ENCODE measurements at places on chromosomes 1 and 21. TPM values are rescaled to one million over a fixed set of nuclear protein-coding genes. Genes with fewer than 3 reads are reported as not detected.

DNA sequence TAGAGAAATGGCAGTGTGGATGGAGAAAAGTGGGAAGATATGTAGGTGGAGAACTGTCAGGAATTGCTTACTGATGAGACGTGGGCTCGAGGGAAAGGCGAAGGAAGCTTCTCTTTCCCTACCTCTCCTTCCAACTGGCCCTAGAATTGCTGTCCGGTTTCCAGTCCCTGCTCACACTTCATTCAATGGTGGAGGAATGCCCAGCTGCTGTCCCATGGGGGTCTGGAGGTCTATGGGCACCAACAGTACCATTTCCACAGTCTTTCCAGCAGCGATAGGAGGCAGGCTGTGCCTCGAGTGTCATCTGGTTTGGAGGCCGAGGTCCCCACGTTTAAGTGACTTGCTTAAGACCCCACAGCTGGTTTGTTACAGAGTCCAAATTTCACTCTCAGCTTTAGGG lies 31.5 kb upstream of the CD1D start:
- no peak for DNase-seq
- H3K4me1 ChIP-seq, result peaks cover 75% of the 10 kb centered on the region
- peak overlapping the region; percentile 88 for H3K4me3 ChIP-seq
- peak overlapping the region; percentile 35 for H3K27ac ChIP-seq
- H3K27me3 ChIP-seq, result peaks cover 7% of the 10 kb centered on the region

DNA sequence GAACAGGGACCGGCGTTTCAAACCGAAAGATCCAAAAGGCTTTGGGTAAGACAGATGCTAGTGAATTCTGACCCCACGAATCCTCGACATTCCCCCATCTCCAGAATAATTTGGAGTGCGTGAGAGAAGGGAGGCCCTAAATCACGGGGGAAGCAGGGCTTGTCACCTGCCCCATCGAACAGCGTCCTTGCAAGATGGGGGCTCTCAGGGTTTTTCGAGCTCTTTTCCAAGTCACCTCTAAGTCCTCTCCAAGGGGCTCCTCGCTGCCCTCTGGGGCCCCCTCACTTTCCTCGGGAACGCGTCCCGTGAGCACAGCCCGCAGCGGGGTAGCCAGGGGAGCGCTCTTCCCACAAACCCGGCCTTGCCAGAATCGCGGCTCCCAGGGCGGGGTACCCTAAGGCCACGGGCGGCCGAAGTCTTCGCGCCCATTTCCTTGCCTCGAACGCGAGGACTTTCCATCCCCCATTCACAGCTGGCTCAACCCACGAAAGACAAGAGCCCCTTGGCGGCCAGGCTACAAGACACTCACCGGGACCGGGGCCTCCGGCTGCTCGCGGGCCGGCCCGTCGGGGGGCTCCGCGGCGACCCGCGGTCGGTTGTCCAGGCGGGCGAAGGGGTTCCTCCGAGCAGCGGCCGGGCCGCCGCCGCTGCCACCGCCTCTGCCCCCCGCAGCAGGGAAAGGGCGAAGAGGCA lies 546 bp downstream of the DONSON start:
- no peak for DNase-seq
- H3K4me1 ChIP-seq, result peaks cover 27% of the 10 kb centered on the region
- peak overlapping the region; percentile 89 for H3K27ac ChIP-seq

DNA sequence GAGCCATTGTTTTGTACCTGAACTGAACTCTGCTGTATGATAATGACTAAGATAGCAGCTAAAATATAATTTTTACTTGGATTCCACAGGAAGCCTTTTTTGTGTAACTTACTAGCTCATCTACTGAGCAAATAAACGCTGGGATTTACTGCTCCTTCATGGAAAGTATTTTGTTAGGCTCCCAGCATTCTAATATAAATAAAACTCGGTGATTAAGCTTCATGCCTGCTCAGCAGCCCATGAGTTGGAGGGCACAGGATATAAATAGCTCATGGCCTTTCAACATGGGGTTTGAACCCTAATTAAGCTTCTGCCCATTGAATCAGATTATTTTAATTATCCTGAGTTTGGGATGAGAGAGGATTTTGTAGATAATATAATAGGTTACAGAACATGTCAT lies 180.0 kb downstream of the PCP4 start:
- DNase-seq, result no peak
- peaks cover 36% of the 10 kb centered on the region for H3K4me1 ChIP-seq
- peak overlapping the region; percentile 74 for H3K27ac ChIP-seq
- no peaks in the 10 kb centered on the region for H3K27me3 ChIP-seq
- H3K36me3 ChIP-seq, result no peaks in the 10 kb centered on the region

DNA sequence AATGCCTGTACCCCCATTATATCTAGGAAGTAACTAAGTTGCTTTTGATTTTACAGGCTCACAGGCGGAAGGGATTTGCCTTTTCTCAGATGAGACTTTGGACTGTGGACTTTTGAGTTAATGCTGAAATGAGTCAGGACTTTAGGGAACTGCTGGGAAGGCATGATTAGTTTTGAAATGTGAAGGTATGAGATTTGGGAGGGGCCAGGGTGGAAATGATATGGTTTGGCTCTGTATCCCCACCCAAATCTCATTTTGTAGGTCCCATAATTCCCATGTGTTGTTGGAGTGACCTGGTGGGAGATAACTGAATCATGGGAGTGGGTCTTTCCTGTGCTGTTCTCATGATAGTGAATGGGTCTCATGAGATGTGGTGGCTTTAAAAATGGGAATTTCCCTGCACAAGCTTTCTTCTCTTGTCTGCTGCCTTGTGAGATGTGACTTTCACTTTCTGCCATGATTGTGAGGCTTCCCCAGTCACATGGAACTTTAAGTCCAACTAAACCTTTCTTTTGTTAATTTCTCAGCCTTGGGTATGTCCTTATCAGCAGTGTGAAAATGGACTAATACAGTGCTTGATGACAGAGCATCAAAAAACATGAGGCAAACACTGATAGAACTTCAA lies 1119.5 kb downstream of the PLA2G4A start:
- no peak for DNase-seq
- no peak overlapping the region for H3K27ac ChIP-seq
- no peak overlapping the region for H3K4me3 ChIP-seq
- peaks cover 19% of the 10 kb centered on the region for H3K36me3 ChIP-seq
- H3K4me1 ChIP-seq, result peaks cover 9% of the 10 kb centered on the region
- H3K27me3 ChIP-seq, result no peaks in the 10 kb centered on the region

DNA sequence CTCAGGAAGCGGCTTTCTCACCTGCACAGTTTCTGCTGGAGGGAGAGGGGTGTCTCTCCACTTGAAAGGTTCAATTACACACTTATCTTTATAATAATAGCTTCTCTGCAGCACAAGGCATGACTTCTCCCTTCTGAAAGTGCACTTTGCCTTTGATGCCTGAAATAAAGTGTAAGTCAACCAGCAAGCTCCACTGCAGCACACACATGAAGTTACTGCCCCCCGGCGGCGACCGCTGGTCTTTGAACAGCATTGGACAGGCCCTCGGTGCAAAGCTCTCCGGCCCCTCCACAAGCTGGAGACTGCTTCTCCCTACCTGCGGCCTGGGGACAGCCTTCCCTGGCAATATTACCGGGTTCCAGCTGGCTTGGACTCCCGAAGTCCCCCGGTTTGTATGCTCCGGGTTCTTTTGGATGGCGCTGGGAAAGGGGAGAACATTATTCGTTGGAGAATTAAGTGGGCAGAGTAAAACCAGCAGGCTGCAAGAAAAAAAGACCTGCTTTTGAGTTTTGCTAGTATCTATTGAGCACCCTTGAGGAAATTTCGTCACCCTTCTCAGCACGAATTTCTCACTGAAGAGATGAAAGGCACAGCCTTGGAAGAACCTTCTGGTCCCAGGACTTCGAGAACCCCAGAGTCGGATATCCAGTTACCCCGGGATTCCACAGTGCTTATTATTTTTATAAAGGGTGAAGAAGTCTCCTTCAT lies 11.8 kb downstream of the RCAN1 start:
- peak; percentile 56 for DNase-seq
- H3K4me1 ChIP-seq, result peaks cover 13% of the 10 kb centered on the region
- no peak overlapping the region for H3K4me3 ChIP-seq

The BRDT gene
- total RNA-seq, result not detected

The ACTL8 gene
- total RNA-seq, result not detected

The SLC30A2 gene
- not detected for total RNA-seq
